ENCODE measurements at places on chromosomes 7 and 10.
A peak's percentile ranks its signal among the peaks of the same experiment; 100 is the strongest.

DNA sequence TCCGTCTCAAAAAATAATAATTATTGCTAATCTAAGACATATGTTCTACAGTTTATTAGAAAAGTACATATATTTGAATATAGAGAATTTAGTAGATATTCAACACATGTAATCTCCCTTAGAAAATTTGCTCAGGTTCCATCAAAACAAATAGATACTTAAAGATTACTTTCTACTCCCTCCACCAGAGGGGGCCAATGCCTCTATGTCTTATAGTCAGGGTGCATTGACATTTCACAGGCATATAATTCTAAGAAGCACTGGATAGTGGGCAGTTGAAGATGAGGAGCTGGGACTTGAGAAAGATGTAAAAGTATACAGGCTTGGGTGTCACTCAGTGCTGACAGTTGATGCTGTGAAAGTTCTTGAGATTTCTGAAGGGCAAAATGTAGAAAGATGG is 301.6 kb upstream of the HPS1 start:
- no peak overlapping the region for H3K4me3 ChIP-seq
- H3K27ac ChIP-seq, result no peak overlapping the region
- no peak for DNase-seq

DNA sequence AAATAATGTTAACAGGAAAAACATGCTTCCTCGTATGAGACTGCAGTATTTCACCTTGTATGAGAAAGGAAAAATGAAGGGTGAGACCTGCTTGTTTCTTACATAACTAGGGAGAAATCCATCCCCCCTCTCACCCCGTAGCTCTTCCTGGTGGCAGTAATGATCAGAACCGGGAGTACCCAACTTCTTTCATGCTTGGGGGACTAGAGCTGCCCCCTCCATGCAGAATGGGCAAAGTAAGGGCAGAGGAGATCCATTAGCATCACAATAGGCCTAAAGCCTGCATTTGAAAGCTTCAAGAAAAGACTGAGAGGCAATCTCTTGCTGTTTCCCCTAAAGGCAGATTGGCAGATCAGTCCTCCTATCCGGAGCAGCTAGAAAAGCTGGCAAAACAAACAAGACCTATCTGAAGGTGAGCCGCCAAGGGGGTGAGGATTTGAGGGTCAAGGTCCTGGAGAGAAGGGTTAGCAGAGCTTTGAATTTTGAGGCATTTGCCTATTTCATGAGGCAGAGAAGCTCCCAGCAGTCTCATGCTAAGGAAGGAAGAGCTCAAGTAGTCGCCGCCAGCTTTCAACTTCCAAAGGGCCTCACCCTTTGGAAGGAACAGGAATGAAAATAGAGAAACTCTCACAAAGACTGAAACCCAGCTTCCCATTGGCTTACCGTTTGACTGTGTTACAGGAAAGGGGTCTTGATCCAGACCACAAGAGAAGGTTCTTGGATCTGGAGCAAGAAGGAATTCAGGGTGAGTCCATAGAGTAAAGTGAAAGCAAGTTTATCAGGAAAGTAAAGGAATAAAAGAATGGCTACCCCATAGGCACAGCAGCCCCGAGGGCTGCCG is 36.2 kb downstream of the BAG3 start:
- H3K36me3 ChIP-seq, result no peaks in the 10 kb centered on the region
- H3K27me3 ChIP-seq, result no peaks in the 10 kb centered on the region
- H3K4me3 ChIP-seq, result no peak overlapping the region

DNA sequence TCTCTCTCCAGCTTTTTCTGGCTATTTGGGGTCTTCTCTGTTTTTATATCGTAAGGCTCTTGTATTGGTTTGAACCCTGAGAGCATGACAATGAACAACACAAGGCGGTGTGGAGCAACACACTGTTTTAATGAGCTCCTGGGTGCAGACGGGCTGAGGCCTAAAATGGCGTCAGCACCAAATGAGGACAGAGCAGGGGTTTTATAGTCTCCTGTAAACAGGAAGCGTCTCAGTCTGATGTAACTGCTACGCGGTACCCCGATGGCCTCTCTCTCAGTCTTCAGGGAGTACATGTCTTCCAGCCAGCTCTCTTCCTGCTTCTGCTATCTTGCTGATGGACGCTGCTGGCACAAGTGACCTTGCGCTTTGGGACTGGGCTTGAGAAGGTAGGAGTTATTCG is 95.9 kb upstream of the CCDC71L start:
- DNase-seq, result no peak
- H3K27ac ChIP-seq, result no peak overlapping the region
- H3K4me3 ChIP-seq, result no peak overlapping the region
- no peaks in the 10 kb centered on the region for H3K36me3 ChIP-seq

DNA sequence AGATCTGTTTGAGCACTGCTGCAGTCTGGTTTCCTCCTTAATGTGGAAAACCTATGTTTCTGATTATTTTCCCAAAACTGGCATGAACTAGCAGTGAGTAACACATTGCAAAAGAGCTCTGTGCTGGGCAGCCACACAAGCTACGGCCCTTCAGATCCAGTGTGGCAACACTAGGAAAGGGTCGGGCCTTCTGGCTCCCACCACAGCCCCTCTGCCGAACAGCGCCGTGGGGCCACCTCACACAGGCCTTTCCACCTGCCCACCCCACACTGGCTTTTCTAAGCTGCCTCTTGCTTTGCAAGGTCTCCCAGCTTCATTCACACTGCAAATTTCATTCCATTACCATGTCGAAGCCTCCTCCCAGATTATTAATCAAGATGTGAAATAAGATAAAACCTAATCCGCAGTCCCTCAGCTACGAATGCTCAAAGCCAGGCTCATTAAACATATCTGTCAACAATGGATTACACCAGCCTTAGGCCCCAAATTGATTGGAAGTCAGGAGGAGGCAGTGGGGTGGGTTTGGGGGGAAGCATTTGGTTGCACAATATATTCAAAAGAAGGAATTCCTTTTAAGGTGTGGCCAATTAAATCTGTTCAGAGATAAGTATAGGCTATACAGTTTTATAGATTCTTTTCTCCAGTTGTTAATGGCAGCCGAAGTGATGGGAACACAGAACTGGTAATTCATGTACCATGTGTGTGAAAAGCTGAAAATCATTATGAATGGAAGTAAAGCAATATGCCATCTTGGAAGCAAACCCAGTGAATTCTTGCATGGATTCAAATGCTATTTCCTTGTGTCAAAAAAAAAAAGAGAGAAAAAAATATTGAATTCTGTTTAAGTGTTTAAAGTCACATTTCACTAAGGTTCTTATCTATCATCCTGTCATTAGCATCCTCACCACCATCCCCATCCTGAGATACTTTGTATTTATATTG is 223.7 kb downstream of the MTERF1 start:
- no peaks in the 10 kb centered on the region for H3K4me1 ChIP-seq
- DNase-seq, result no peak
- no peak overlapping the region for H3K27ac ChIP-seq
- no peaks in the 10 kb centered on the region for H3K36me3 ChIP-seq

GRCh38 chr10:43043773-43044447 is 33.0 kb upstream of the RET start:
- no peak overlapping the region for H3K27ac ChIP-seq
- no peaks in the 10 kb centered on the region for H3K4me1 ChIP-seq
- DNase-seq, result peak; percentile 61
- no peaks in the 10 kb centered on the region for H3K27me3 ChIP-seq

Data from upper lobe of right lung (tissue), 1 donor.